ENCODE measurements at places on chromosomes 2 and 18.

DNA sequence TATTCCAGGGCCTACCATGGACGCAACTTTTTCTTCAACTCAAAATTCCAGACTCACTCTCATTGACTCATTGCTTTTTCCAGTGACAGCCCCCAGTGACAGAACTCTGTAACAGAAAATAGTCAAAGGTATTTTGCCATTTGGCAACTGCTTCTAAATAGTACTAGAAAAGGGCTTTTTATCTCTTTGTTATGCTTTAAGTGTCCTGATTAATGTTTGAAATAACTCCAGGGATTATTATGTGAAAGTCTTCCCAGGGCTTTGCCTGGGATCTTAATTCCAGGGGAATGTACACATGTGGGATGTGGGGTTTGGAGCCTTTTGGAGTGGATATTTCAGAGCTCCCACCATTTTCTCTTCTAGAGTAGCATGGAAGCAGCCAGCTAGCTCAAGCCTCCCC is 198.8 kb downstream of the KCNS3 start:
- DNase-seq = no peak

DNA sequence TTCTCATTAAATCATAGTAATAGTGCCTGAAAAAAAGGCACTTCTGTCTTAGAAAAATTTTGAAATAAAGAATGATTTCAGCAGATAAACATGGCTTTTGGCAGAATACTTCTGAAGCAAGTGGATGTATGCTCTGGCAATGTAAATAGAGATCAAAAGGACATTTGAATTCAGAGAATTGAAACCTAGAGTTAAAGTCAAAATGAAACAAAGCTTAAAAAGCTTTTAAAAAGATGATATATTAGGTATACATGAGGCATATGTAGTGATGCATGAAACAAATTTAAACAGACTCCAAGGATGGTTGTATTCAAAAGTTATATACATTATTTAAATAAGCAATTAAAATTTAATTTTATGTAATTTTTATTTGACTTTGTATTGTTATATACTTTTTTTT is 1344.5 kb upstream of the TMEFF2 start:
- DNase-seq = no peak

DNA sequence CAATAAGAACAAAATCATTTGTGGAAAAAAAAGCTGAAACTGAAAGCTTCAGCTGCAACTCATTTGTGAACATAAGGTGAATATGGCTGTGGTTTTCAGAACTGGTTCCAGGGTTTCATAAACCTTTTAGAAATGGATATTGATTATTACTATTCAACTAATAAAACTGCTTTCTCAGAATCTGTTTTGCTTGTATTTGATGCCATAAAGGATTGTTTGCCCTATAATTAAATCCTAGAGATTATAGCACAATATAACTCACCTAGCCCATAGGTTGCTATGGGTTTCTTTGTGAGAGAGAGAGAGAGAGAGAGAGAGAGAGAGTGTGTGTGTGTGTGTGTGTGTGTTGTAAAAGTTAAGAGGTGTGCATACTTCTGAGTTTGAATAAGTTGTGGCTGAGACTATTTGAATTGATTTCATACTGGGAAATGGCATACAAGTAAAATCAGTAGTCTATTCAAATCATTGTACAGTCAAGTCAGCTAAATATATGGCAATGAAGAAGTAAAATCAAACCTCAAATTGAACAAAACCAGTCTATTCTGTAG is 339.2 kb downstream of the ARHGAP15 start:
- DNase-seq = no peak

- DNase-seq = no peak
These were observed 43.6 kb downstream of the SCTR start for GRCh38 chr2:119480718-119481142.

- no peak for DNase-seq
These were observed 108.0 kb upstream of the LDLRAD4 start for GRCh38 chr18:13110559-13110958.

GRCh38 chr18:49617865-49618264 is 56.0 kb downstream of the LIPG start:
- DNase-seq = no peak

DNA sequence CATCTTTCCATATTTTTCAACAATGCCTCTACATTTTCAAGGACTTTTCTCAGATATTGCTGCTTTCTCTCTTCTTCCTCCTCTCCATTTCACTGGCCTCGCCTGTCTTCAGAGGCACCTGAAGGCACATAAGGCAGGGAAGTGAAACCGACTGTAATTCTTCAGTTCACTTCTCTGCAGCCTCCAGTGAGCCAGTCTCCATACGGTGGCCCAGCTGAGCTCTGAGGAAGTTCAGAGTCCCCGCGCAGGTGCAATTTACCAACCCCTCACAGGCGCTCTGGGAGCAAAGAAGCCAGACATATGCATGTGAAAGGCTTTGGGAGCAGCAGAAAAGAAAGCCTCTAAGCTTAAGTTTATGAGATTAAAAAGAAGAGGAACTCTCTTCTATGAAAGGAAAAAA is 12.4 kb downstream of the KLHL14 start:
- DNase-seq = no peak

DNA sequence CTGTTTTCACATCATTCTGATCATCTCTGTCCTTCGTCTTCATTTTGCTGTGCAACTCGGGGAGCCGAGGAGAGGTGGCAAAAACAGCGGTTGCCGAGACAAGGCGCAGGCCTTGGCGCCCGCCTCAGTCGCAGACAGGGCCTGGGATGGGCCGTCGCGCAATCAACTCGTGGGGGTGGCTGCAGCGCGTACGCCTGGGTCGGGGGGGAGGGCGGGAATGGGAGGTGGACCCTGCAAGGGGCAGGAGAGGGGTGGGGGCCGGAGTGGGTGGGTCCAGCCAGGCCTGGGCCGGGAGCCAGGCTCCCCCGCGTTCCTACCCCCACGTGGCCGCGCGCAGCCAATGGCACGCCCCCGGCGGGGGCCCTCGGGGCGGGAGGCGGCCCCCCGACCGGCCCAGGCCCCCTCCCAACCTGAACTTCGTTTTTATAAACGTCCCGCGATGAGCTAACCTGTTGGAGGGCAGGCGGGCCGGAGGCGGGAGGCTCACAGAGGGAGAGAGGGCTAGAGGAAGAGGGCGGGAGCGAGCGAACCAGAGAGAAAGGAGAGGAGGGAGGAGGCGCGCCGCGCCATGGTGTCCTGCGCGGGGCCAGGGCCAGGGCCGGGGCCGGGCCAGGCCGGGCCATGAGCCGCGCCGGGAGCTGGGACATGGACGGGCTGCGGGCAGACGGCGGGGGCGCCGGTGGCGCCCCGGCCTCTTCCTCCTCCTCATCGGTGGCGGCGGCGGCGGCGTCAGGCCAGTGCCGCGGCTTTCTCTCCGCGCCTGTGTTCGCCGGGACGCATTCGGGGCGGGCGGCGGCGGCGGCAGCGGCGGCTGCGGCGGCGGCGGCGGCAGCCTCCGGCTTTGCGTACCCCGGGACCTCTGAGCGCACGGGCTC is at the start of gene HOXD13:
HOXD13 (plus strand) TSS at position 452 of the 875 bp plus-strand sequence; CDS start at position 622, 170 bp downstream.
- no peak for DNase-seq
